ENCODE measurements at places on chromosomes 16 and 17. TPM values are rescaled to one million over a fixed set of nuclear protein-coding genes. Genes with fewer than 3 reads are reported as not detected.

DNA sequence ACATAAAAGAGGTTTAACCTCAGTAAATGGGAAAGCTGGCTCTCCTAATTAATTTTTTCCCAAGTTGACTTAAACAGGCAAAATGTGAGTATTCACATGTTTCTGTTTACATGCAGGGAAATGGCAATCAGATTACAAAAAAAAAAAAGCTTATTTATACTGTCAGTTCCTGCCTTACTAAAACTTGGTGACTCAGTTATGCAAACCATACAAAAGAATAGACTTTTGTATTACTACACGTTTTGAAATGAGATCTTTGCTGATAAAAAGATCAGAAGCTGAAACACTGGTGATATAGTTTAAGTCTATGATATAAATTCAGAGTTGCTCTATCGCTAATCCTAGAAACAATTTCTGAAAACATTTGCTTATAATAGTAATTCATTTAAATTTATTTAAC is 9.4 kb upstream of the KCNJ2 start:
- no peak for DNase-seq

The HOXB3 gene
- 4.6 TPM for total RNA-seq

The SRR gene
- 34.3 TPM for total RNA-seq

The RNF135 gene
- total RNA-seq: 16.4 TPM

DNA sequence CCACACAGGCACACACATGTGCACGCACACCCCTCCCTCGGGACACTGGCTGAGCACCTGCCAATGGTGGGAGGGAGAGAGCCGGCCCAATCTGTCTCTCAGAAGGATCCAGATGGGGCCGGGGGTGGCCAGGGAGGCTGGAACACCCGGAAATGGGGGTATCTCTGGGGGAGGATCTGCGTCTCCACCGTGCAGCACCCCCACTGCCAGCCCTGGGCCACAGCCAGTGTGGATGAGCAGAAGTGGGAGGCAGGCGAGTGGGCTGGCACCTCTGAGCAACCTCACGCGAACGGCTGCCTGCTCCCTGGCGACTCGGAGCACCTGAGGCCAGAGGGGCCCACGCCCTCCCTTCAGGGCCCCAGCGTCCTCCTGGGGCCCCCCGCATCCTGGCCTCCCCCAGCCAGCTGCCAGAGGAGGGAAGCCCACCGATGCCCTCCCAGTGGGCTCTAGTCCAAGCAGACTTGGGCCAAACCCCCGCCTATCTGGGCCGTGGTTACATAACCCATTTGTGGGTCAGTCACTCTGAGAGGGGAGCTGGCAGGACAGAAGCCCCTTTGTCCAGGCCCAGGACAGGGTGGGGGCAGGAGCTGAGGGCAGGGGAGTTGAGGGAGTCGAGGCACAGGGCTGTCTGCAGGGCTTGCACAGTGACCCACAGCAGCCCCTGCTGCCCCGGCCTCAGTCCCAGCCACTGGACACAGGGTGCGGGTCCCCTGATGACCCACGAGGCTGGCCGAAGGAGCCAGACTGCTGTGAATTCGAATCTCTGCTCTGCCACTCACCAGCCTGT is 5.6 kb downstream of the CASKIN1 start:
- no peak for DNase-seq

DNA sequence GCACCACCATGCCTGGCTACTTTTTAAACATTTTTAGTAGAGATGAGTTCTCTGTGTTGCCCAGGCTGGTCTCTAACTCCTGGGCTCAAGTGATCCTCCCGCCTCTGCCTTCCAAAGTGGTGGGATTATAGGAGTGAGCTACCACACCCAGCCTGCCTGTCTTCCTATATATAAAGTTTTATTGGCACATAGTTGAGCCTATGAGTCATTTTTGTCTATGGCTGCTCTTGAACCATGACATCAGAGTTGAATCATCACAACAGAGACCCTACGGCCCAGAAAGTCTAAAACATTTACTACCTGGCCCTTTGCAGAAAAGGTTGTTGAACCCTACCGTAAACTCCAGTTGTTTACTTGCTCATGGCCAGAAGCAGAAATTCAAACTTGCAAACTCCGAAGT is 7.9 kb downstream of the SEPTIN12 start:
- DNase-seq: no peak
